Esophagus (tissue), 2 donors: ENCODE measurements at places on chromosomes 2 and 18. TPM values are rescaled to one million over a fixed set of nuclear protein-coding genes. Genes with fewer than 3 reads are reported as not detected.

Gene TCF4
- 4.8 TPM for polyA plus RNA-seq

Gene NETO1
- polyA plus RNA-seq, result not detected

Gene MEIS1
- polyA plus RNA-seq, result 30.4 TPM

Gene LGALSL
- polyA plus RNA-seq, result 21.4 TPM

Gene ABCG8
- polyA plus RNA-seq, result not detected

Gene COL3A1
- polyA plus RNA-seq, result 11.1 TPM

Gene LINC00305
- polyA plus RNA-seq, result not detected

Gene CYB5A
- polyA plus RNA-seq, result 81.5 TPM

Gene FRZB
- 1.3 TPM for polyA plus RNA-seq

Gene CCDC141
- polyA plus RNA-seq, result 0.06 TPM

Gene LYG1
- 3.1 TPM for polyA plus RNA-seq

Gene SCN1A
- polyA plus RNA-seq, result not detected

Gene GTF2A1L
- 0.24 TPM for polyA plus RNA-seq

Gene RPRM
- 0.28 TPM for polyA plus RNA-seq

Gene RAB27B
- polyA plus RNA-seq, result 5.7 TPM

Gene MYL12B
- 578 TPM for polyA plus RNA-seq

Gene SLC5A6
- polyA plus RNA-seq, result 11.4 TPM

Gene DSC3
- polyA plus RNA-seq, result 41.7 TPM
